ENCODE measurements at places on chromosomes 5 and 9. TPM values are rescaled to one million over a fixed set of nuclear protein-coding genes. Genes with fewer than 3 reads are reported as not detected.

- no peak for DNase-seq
Measured at GRCh38 chr5:107467137-107467932, 203.4 kb downstream of the EFNA5 start.

GRCh38 chr9:96085491-96086143, 210.1 kb downstream of the ERCC6L2 start:
- no peak for DNase-seq

FGFR4 gene
- total RNA-seq = 1.1 TPM

EIF4E1B gene
- 1.2 TPM for total RNA-seq

LRRC70 gene
- 8.4 TPM for total RNA-seq

GRCh38 chr5:174323878-174324281, 278.4 kb downstream of the NSG2 start:
- DNase-seq = no peak

DNA sequence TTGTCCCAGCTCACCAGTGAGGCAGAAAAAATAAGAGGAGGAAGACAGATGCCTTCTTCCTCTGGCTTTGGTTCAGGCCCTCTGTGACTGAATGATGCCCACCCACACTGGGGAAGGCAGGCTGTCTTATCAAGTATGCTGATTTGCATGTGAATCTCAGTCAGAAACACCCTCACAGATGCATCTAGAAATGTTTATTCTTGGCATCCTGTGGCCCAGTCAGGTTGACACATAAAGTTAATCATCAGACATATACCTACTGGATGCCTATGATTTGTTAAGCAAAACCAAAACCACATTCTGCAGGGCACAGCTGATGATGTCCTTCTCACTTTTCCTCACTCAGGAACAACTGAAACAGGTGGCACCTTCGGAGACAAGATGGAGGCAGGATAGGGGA, 243.4 kb upstream of the KCNN2 start:
- no peak for DNase-seq

DNA sequence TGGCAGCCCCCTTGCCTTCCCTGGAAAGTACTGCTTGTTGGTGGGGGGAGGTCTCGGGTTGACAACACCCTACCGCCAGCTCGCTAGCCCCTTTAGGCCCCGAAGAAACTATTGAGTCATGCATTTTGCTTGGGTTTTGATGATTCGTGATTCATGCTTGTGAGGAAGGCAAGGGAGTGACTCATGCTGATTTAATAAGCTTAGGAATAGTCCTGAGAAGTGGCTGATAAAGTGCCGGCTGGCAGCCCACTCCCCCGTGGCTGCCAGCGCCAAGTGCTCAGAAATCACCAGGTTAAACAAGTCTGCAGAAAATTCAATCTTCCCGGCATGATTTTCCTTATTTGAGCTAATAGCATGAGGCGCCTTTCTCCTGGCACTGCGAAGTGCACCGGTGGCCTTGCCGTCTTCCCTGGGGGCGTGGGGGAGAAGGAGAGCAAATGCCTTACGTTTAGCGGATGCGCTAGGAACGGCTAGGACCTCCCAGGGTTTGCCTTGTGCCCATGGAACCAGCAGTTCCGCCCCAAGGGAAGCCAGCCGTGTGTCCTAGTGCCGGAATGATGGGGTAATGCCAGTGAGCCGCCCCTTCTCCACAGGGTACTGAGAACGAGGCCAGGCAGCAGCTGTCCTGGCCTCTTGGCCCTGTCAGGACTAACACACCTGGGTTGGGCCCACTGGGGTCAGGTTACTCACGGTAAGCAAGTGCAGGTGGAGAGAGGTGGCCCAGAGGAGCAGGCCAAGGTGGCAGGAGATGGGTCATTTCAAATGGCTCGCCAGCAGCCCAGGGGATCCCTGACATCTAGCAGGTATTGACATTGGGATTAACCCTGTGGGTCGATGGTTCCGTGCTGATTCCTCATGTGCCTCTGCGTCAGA, 151.9 kb downstream of the MACROH2A1 start:
- no peak for DNase-seq

- peak; percentile 32 for DNase-seq
Measured at GRCh38 chr5:143142596-143143435, 260.7 kb downstream of the NR3C1 start.

PHF19 gene
- 27.5 TPM for total RNA-seq

DNA sequence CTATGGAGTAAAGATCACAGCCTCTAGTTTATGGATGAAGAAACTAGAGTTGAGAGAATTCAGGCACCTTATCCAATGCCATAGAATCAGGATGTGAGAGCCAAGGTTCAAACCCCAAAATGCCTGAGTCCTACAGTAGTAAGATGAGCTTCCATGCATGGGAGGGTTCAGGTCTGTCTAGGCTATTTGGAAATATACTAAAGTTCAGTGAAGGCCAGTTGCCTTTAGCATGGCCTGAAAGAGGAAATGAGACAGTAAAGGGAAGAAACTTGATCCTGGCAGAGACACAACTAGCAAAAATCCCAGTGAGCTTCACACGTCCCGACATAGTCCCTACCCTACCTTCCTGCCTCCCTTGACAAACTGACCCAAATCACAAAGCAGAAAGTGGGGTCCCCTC, 317.0 kb downstream of the RASEF start:
- no peak for DNase-seq

DNA sequence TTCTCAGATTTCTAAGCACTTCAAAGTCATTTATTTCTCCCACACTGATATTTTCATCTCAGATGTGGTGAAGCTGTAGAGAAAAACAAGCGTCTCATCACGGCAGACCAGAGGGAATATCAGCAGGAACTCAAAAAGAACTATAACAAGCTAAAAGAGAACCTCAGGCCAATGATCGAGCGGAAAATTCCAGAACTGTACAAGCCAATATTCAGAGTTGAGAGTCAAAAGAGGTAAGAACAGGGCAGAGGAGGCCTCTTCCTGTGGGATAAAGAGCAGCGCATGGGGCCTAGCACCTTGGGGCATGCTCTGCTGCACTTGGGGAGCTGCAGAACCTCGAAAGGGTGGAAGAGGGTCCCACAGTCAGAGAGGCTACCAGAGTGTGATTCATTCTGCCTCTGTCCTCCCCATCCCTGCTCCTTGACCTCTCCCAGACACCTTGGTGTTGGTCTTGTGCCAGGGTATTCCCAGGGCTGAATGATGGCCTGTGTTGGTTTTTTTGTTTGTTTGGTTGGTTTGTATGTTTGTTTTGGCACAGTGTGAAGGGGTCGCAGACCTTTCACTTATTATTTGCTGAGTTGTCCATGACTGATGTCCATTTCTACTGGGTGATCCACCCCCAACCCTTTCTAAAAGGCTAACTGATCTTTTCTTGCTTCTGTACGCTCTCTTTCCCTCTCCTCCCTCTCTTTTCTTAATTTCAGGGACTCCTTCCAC, 248.9 kb downstream of the DOCK8 start:
- DNase-seq = no peak

GRCh38 chr9:115098226-115098965, 19.6 kb downstream of the TNC start:
- DNase-seq = no peak

DNA sequence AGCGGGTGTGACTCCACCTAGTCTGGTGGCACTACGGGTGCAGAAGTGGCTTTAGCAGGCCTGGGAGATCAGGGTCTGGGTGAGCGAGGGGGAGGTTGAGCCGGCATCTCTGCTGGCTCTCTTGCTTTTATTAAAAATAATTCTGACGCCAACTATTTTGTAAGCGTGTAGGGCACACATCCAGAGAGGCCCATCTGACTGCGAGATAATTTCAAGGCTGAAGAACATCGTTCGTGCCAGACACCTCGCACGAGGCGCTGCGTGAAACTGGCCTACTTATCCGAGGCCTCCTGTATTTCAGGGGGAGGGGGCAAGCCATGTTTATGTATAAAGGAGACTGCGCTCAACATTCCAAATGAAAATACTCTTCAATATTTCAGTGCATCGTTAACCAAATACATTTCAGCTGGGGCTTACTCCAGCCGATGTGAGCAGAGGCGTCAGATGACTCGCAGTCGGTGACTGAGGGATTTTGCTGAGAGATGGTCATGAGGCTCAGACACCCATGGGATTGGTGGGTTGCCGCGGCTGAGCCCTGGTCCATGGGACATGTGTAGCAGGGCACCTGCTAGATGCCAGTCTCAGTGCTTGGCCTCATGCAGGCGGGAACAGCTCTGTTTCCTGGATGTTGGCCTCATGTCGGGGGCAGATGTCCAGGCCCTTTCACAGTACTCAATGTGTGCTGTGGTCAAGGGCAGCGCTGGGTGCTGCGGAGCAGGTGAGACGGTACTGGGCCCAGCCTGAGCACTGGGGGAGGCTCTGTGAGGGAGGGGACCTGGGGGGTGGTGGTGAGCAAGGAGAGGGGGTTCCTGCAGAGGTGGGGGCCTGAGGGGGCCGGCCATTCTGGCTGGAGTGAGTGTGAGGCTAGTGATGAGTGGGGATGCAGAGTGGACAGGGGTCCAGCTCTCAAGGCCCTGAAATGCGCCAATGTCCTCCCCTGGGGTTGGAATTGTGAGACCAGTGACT, 201.5 kb downstream of the DAB2IP start:
- DNase-seq = peak; percentile 87

GRCh38 chr5:79798893-79799590, 109.4 kb downstream of the CMYA5 start:
- DNase-seq = no peak

ADAMTS2 gene
- total RNA-seq = 25.7 TPM

GRCh38 chr5:2261004-2261703, 378.4 kb upstream of the IRX4 start:
- no peak for DNase-seq

SPEF2 gene
- 36.4 TPM for total RNA-seq

DNA sequence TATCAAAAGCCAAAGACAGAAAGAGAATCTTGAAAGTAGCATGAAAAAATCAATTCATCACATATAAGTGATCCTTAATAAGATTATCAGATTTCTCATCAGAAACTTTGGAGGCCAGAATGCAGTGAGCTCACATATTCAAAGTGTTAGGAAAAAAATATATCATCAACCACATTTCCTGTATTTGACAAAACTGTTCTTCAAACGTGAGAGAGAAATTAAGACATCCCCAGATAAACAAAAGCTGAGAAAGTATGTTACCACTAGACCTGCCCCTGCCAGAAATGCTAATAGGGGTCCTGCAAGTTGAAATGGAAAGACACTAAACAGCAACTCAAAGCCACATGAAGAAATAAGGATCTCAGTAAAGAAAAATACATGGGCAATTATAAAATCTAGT, 29.9 kb downstream of the HACD4 start:
- DNase-seq = no peak

GRCh38 chr5:137054792-137055191, 444.3 kb downstream of the SPOCK1 start:
- DNase-seq = no peak

PRDM9 gene
- not detected for total RNA-seq

GRCh38 chr5:98414938-98415337, 358.5 kb upstream of the RGMB start:
- no peak for DNase-seq

Measured in spinal cord (tissue), 10 donors.